Type B pancreatic cell (in vitro differentiated cells): ENCODE measurements at places on chromosomes 7 and 10. TPM values are rescaled to one million over a fixed set of nuclear protein-coding genes. Genes with fewer than 3 reads are reported as not detected.

UPK3B gene
- 10.7 and 11.2 TPM in 2 replicates for total RNA-seq

GRCh38 chr7:154598396-154598795 lies 404.5 kb downstream of the PAXIP1 start:
- no peak for DNase-seq

CFAP46 gene
- total RNA-seq = 2.9 and 10.9 TPM in 2 replicates

PLEKHS1 gene
- total RNA-seq = 0.12 and 0.45 TPM in 2 replicates

- DNase-seq = no peak
These were observed 98.5 kb downstream of the HIP1 start for GRCh38 chr7:75640201-75640600.

GRCh38 chr10:605632-606325 lies 83.7 kb downstream of the DIP2C start:
- no peak for DNase-seq

CYP26C1 gene
- total RNA-seq = not detected in 2 replicates

SERPINE1 gene
- total RNA-seq = 0.14 and 1.5 TPM in 2 replicates

DNA sequence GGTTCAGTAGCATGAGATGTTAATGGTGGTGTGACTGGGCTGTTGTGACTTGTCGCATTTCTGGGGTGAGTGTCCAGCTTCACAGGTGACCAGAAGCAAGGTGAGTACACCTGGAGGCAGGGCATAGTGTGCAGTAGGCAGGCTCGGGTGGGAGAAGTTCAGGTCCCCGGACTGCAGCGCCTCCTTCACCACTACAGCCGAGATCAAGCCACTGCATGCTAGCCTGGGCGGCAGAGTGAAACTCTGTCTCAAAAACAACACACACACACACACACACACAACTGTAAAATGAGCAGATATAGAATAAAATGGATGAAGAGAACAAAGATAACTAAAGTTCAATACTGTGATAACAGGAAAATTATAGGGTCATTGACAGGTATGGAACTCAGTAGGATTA lies 11.1 kb upstream of the PARD3 start:
- no peak for DNase-seq

- DNase-seq = no peak
These were observed 101.5 kb downstream of the STK31 start for GRCh38 chr7:23811540-23811939.

GRCh38 chr7:114789161-114789560 lies 132.7 kb upstream of the MDFIC start:
- DNase-seq = no peak

DNA sequence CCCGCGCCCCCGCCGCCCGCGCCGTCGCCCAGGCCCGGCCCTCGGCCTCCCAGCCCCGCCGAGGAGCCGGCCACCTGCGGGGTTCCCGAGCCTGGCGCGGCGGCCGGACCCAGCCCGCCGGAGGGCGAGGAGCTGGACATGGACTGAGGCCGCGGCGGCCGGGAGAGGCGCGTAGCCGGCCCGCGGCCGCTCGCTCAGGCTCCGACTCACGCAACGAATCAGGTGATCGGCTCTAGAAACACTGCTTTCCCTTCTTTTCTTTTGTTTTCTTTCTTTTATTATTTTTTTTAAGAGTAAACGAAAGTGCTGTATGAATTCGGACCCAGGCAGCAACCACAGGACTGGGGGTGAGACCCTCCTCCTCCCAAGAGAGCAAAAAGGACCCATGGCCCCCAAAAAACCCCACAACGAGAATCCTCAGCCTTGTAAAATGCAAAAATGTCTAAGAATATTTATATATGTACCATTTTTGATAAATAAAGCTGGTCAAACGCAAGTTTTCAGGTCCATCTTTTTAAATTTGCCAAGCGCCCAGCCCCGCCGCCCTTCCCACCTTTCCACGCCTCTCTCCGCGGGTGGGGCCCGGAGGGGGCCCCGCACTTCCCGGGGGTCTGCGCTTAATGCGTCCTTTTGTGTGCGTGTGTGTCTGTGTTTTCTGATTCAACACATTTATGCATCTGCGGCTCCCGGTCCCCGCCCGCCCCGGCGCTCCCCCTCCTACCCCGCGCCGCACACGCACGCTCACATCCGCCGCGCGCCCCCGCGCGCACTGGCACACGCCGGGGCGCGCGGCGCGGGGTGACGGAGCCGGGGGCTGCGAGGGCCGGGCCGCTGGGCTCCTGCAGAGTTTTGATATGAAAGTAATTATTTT lies 4.4 kb downstream of the UNCX start:
- no peak for DNase-seq

DNA sequence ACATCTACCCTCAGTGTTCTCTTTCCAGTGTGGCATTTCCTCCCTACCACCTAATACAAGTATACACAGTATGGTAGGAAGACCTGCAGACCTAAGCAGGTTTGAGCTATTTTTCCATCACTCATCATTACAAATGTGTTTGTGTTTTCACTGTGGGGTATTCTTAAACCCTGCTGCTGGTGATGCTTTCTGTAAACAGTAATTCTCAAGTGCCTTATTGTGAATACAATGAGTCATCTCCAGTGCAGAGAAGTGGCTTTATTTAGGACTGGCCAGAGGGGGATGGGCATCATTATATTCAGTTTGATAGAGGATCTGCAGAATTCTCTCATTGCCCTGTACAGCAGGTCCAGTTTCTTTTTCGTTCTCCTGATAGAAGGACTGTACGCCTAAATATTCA lies 63.7 kb downstream of the GRM8 start:
- no peak for DNase-seq

DNA sequence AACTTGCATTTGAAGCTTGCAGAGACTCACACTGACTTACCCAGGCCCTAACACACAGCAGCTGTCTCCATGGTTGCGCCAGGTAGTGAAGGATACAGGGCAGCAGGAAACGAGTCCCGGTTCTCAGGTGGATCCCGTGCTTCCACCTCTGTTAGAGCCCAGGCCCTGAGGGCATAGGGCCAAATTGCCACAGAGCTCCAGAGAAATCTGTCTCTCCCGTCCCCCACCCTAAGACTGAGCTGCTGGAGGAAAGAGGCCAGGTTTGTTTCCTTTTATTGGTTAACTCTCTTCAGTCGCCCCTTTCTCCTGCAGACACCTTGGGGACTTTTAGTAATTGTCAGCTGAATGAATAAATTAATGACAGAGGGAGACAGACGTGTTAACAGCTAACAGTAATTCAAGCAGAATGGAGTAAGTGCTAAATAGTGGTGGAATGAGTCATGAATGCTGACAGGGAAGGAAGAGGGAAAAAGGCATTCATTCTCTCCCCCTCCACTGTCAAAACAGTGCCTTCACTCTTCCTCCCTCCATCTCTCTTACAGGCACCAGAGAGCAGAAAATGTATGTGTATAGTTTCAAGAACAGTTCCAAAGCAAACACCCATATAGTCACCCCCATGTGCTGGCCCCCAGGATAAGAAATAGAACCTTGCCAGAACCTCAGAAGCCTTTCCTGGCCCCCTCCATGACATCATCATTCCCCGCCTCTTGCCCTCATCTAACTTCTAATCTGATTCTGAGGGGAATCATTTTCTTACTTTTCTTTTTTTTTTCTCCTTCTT lies 16.8 kb upstream of the DLG5 start:
- no peak for DNase-seq

- DNase-seq = no peak
These were observed 11.9 kb upstream of the HOXA13 start for GRCh38 chr7:27211764-27212204.

TLX1 gene
- 0.10 and 0.17 TPM in 2 replicates for total RNA-seq

GRCh38 chr10:105725007-105725406 lies 1083.9 kb downstream of the SORCS3 start:
- DNase-seq = no peak

RNF133 gene
- total RNA-seq = 0.22 TPM in 1 of 2 replicates, not detected in the other

GRCh38 chr7:117907049-117907640 lies 33.9 kb upstream of the CTTNBP2 start:
- DNase-seq = no peak

LLCFC1 gene
- total RNA-seq = not detected in 2 replicates

DNA sequence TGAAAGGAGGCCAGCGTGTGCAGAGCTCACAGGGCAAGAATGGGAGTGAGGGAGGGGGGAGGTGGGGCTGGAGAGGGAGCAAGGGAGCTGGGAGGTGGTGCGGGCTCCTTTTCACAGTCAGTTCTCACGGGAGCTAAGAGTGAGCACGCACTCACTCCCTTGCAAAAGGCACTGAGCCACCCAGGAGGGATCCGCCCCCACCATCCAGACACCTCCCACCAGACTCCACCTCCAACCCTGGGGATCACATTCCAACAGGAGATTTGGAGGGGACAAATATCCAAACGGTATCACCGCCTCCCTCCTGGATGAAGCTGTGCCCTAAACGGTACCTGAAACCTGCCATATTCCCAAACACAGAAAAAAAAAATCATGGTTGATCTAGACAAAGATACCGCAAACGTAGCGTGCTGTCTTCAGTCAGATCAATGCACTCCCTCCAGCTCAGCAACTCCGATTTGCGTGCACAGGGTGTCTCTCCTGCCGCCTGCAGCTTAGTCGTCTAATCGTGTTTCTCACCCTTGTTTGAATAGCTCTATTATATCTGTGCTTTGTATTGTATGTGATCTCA lies 20.3 kb upstream of the PRKAG2 start:
- no peak for DNase-seq

ACBD5 gene
- total RNA-seq = 21.1 and 24.3 TPM in 2 replicates

DNA sequence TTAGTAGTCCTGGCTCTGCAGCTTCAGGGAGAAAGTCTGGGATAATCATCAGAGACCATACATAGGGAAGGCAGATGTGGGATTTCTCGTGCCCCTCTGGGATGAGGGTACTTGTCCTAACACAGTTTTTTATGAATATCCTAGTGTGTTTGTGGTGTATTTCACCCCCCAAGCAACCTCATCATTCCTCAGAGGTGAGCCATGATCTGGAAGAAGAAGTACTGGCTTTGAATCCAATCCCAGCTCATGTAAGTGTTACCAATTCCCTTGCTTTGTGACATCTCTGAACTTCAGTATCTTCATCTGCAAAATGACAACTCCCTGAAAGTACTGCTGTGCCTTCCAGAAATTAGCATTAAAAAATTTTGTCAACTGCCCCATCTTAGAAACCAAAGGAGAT lies 347.5 kb upstream of the ZMIZ1 start:
- DNase-seq = no peak

DNA sequence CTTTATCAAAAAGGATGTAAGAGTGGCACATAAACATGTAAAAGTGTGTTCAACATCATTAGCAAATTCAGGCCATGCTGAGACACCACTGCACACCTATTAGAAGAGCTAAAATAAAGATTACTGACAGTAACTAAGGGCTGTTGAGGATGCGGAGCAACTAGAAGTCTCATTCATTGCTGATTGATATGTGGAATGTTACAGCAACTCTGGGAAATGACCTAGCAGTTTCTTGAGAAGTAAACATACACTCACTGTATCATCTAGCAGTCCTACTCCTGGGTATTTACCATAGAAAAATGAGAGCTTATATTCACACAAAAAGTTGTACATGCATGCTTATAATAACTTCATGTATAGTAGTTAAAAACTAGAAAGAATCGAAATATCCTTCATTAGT lies 77.3 kb downstream of the CCSER2 start:
- DNase-seq = no peak

GRCh38 chr7:19290968-19291367 lies 145.7 kb upstream of the FERD3L start:
- no peak for DNase-seq

- DNase-seq = no peak
These were observed 354.1 kb upstream of the SEMA3A start for GRCh38 chr7:84548366-84549365.

R3HCC1L gene
- total RNA-seq = 14.2 and 15.4 TPM in 2 replicates

CYP2W1 gene
- total RNA-seq = 13.6 and 15.3 TPM in 2 replicates

PTPN20 gene
- total RNA-seq = 0.74 TPM in 1 of 2 replicates, not detected in the other

TMEM270 gene
- total RNA-seq = 0.57 TPM in 1 of 2 replicates, not detected in the other

DNA sequence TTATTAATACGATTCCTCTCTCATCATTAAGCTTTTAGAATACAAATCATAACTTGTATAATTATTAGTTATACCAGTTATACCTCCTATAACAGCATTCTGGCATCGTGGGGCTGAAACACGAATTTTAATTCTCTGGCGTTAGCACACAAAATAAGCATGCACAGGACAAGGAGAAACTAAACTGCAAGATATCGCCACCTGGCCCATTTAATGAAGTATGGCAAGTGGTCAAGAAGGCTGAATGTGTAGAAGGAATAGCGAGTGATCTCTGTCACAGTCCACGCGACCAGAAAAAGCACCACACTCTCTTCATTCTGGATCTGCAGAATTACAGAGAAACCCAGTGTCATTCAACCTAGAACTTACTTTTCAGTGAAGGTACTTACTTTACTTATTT lies 18.1 kb downstream of the HACD1 start:
- DNase-seq = no peak

WBP1L gene
- 40.3 and 80.4 TPM in 2 replicates for total RNA-seq

DNA sequence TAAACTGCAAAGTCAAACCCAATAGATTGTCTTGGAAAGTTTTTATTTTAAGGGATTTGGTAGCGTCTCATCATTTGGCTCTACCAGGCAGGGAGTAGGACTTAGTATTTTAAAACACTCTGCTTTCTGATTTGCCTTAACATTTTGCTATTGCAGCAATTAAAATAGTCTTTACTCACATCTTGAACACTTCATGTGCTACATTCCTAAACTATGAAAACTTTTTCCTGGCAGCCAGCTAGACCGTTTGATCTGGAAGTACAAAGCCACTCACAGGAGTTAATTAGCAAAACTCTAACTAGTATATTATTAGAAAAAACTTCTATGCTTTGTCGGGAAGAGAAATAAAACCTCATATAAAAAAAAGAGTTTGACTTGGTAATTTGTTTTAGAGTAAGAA lies 111.4 kb downstream of the TFPI2 start:
- no peak for DNase-seq

- no peak for DNase-seq
These were observed 125.8 kb downstream of the ANKRD7 start for GRCh38 chr7:118350260-118350659.
